Stimulated activated CD4-positive, alpha-beta T cell treated with anti-CD3 and anti-CD28 coated beads, TNF-alpha, amount 100 ng/mL, for 24 hours (primary cell): ENCODE measurements at places on chromosomes 7 and 10.

GRCh38 chr10:112934193-112934592, 15.9 kb upstream of the TCF7L2 start:
- no peak for DNase-seq

DNA sequence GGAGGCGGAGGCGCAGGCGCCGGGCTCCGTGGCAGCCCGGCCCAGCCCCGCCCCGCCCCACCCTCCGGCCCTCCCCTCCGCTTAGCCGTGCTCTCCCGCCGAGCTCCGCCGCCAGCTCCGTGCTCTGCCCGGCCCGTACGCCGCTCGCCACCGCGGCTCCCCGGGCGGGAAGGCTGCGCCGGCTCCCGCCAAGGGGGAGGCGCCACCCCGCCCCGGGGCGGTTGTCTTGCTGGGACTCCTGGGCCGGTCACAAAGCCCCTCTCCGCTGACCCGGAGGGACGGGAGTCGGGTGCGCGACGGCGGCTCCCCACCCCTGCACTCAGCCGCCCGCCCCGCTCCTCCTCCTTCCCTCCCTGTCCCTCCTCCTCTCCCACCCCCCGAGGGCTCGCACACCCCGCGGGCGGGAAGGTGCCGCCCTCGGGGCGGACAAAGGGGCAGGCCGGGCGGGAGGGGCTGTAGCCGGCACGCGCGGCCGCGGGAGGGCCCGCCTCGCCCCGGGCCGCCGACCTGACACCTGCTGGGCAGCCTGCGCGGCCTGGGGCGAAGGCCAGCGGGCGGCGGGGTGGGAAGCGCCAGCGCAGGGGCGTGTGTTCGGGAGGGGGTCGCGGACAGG, 11.5 kb upstream of the SP8 start:
- no peak for DNase-seq

DNA sequence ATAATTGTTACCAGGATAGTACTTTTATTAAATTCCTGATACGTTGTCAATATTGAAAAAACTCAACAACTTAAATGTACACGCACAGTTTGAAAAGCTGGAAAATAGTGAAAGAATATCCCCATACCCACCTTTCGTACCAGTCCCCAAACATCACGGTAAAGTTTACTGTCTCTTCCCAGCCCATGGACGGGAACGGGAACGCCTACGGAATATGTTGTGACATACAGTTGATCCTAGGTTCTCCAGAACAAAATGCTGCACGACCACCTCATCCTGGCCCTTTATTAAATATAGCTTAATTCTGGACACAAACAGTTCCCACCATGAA, 527 bp upstream of the BCAP29 start:
- no peak for DNase-seq

DNA sequence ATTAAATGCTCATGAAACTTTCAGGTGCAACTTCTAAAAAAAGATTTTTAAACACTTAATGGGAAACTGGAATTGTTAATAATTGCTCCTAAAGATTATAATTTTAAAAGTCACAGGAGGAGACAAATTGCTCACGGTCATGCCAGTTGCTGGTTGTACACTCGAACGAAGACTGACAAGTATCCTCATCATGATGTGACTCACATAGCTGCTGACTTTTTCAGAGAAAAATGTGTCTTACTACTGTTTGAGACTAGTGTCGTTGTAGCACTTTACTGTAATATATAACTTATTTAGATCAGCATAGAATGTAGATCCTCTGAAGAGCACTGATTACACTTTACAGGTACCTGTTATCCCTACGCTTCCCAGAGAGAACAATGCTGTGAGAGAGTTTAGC, 79.3 kb downstream of the ITGB8 start:
- no peak for DNase-seq

- DNase-seq = no peak
Observed at GRCh38 chr7:45035893-45036292, 35.9 kb downstream of the CCM2 start.

DNA sequence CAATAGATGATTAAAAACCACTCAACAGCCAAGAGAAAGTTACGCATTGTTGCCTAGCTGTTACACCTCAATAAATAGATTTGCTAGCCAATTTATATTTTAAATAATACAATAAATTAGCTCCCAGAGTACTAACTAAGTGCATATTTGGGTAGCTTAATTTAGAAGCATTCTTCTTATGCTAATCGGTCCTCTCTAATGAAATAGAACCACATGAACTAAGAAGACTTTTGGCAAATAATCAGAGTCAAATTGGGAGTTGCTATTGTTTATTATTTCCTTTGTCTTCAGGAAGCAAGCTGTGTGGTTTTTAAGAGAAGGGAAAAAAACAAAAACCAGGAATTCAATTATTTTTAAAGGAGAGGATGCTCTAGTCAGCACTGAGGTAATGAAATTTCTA, 49.0 kb upstream of the TRIL start:
- DNase-seq = no peak

DNA sequence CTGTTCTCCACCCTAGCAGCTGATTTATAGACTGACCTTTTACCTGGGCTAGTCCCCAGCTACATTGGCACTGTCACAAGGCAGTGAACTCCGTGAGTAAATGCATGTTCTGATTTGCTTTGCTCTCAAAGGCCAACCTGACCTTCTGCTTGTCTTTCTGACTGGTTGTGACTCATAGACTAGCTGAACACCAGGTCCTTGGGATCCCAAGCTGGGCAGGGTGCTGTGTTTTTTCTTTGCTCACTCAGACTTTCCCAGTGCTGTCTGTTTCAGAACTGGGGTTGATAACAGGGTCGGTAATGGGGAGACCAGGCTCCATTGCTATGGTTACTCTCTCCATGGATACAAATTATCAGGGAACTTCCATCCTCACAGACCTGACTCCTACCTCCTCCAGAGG, 35.0 kb downstream of the EVX1 start:
- no peak for DNase-seq

DNA sequence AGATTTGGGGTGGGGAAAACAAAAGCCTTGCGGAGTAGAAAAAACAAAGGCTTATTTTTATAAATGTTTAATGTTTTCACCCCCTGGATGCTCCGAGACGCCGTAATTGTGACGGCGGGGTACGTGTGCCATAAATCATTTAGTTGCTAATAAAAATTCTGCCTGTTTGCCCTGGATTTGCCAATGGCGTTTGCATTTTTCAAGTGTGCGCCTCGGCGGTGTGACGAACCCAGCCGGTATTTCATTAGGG, 2.5 kb upstream of the TNRC18 start:
- DNase-seq = no peak

DNA sequence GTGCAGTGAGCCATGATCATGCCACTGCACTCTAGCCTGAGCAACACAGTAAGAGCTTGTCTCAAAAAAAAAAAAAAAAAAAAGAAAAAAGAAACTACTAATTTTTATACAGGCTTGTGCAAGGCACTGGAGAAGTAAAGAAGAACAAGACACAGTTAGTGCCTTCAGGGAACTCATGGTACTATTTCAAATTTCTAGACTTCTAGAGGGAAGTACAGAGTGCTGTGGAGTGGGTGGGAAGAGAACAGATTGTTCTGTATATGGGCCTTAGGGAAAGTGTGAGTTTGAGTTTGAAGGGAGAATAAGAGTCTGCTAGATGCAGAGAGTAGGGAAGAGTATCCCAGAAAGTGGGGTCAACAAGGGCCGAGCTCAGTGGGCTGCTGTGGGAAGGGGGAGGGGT, 234.8 kb downstream of the PHTF2 start:
- DNase-seq = no peak

DNA sequence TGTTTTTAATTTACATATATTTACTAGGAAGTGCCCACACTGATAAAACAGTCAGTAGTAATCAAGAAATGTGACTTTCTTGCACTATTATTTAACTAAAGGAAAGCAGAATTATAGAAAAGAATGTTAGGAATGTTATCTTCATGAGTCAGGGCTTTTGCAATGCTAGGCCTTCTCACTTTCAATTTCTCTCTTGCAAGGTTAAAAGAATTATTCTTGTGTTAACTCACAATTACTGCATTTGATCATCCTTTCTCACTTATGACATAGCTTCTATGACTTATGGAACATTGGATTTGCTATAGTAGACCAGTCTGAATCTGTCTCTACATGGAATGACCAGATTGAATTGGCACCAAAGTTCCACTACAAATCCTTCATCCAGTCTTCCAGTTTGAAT, 192.4 kb downstream of the SDK1 start:
- DNase-seq = no peak

GRCh38 chr10:96967847-96968246, 135.7 kb downstream of the LCOR start:
- DNase-seq = no peak

DNA sequence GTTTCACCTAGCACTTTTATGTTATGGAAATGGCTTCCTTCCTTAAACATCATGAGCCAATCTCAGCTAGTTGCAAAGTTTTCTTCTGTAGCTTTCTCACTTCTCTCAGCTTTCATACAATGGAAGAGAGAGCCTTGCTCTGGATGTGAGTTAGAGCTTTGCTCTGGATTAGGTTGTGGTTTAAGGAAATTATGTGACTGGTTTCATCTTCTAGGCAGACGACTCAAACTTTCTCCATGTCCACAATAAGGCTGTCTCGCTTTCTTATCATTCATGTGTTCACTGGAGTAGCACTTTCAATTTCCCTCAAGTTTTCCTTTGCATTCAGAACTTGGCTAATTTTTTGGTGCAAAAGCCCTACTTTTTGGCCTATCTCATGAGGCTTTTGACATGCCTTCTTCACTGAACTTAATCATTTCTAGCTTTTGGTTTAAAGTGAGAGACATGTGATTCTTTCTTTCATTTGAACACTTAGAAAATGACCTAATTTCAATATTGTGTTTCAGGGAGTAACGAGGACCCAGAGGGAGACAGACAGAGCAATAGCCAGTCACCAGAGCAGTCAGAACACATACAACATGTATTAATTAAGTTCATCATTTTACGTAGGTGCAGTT, 49.8 kb downstream of the CNOT4 start:
- DNase-seq = no peak

- DNase-seq = no peak
Observed at GRCh38 chr7:101597941-101598340, 31.2 kb downstream of the MYL10 start.

DNA sequence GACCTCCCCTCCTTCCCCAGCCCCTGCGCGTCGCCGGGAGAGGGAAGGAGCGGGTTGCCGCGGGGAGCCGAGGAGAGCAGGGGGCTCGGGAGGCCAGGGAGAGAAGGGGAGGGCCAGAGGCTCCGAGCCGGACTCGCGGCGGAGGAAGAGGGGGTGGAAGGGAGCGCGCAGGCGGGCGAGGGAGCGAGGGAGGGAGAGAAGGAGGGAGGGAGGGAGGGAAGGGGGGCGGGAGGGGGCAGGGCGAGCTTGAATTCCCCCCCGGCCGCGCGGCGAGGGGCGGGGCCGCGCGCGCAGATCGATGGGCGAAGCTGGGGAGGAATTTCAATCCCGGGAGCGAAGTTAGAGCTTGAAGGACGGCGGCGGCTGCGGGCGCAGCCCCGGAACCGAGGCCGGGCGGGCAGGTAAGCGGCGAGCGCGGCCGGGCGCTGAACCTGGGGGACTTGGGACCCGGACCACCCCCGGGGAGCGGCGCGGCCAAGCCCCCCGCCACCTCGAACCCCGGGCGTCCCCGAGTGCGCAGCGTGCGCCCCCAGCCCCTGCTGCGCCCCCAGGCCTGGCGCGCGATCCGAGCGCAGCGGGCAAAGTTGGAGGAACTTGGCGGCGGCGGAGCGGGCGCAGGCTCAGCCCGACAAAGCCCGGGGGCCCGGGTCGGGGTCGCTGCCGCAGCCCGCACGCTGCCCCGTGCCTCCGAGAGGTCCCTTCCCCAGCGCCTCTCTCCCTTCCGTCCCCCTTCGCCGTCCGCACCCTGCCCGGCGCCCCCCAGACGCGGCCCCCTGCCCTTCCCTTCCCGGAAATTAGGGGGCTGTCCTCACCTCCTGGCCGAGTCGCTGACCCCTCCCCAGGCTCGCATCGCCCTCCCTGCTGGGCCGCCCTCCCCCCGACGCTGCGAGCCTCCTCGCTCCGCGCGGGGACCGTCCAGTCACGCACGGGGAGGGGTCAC, at the start of gene ELFN1:
ELFN1 (plus strand) TSS at position 324 of the 940 bp plus-strand sequence. CDS start 74,320 bp downstream, outside the sequence.
- no peak for DNase-seq

GRCh38 chr10:86644794-86645445, 9.4 kb upstream of the OPN4 start:
- DNase-seq = no peak

- DNase-seq = no peak
Observed at GRCh38 chr7:4127909-4128560, 554.1 kb upstream of the FOXK1 start.

DNA sequence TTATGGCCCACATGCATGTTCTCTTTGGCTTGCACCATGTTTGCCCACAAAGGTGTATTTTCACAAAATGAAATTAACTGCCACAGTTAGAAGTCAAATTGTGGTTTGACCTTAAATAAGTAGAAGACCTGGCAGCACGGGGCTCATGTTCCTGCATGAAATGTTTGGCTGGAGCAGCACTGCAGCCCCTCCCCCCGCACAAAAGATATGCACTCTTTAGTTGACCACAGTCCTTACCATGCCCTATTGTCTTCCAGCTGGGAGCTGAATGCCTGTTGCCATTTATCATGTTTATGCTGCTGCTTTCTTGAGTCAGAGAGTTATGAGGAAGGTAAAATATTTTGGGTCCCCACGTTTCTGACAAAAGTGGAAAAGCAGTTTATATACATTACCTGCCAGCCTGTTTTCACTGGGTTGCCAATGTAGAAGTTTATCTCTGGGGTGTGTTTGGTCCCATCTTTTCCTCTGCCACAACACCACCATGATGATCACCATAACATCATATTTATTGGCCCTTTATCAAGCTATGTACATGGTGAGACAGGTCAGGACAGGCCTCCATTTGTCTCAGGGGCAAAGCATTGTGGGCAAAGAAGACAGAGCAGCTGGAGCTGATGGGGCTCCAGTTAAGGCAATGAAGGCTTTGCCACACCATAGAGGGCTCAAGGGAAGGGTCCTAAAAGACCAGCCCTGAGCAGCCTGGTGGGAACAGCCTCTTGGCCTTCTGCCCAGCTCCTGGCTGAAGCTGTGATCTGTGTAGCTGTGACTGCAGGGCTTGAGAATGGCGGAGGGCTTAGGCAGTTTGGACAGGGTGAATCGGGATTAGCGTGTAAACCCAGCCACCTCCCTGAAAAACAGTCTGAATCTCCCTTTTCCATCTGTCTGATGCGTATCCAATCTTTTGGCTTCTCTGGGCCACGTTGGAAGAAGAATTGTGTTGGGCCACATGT, 5.4 kb downstream of the PRF1 start:
- no peak for DNase-seq

DNA sequence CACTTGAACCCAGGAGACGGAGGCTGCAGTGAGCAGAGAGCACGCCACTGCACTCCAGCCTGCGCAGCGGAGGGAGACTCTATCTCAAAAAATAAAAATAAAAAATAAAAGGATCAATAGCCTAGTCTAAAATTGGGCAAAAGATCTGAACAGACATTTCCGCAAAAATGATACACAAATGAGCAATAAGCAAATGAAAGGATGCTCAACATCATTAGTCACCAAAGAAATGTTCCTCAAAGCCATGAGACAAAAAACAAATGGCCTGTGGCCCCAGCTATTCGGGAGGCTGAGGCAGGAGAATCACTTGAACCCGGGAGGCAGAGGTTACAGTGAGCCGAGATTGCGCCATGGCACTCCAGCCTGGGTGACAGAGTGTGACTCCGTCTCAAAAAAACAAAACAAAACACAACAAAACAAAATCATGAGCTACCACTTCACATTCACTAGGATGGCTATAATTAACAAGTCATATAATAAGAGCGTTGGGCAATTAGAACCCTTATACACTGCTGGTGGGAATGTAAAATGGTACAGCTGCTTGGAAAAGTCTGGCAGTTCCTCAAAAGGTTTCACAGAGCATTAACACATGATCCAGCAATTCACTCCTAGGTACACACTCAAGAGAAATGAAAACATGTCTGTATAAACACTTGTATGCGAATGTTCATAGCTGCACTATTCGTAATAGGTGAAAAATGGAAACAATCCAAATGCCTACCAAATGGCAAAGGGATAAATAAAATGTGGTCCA, 3.1 kb downstream of the DAGLB start:
- DNase-seq = no peak
